ENCODE measurements at places on chromosomes 3 and 15. TPM values are rescaled to one million over a fixed set of nuclear protein-coding genes. Genes with fewer than 3 reads are reported as not detected.

DNA sequence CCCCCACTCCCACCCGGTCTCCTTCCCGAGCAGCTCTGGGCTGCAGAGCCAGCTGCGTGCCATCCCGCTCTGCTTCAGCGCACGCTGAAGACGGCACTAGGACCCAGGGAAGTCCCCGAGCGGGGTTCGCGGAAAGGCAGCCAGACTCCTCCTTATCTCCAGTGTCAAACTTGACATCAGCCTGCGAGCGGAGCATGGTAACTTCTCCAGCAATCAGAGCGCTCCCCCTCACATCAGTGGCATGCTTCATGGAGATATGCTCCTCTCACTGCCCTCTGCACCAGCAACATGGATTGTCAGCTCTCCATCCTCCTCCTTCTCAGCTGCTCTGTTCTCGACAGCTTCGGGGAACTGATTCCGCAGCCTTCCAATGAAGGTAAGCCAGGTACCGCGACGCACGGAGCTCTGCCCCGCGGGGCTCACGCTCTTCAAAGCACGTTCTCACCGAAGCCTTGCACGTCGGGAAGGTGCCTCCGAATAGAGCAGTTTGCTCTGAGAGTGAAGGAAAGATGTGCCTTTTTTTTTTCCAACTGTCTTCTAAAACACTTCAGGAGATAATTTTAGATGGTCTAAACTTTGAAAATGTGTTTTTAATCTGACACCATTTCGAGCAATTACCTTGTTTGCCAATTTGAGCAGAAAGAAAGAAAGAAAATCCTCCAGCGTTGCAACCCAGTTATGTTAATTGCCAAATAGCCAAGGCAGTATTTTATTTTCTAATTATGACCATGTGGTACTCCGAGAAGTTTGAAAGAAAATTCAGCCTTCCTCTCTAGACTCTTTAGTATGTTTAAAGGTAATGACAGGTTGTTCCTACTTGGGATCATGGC lies at the start of gene EPHA3:
EPHA3 (plus strand) TSS at position 161 of the 830 bp plus-strand sequence; CDS start at position 289, 128 bp downstream.
- DNase-seq: peak; percentile 85
- no peak within 1 kb of the TSS for H3K27ac ChIP-seq
- H3K4me1 ChIP-seq: no peaks in the 10 kb centered on the region
- H3K27me3 ChIP-seq: peaks cover 21% of the 10 kb centered on the region
- H3K36me3 ChIP-seq: no peaks in the 10 kb centered on the region

DNA sequence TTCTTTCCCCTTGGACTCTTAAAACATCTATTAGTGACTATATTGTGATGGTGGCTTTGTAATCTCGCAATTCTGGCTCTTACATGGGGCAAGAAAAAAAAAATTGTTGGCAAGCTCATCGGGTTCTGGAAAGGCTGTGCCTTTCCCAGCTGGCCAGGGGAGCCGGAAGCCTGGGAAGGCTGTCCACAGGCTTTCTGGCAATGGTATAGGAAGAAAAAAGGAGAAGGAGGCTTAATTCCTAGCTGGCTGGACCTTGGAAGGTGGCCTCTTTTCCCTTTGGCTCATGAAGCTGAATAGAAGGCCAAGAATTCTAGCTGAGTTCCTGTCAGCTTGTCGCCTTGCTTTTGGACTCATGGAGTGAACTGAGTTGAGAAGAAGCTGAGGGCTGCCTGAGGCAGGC lies 243.5 kb upstream of the SEMA6D start:
- peaks cover 18% of the 10 kb centered on the region for H3K4me1 ChIP-seq
- DNase-seq: peak; percentile 68
- H3K27ac ChIP-seq: no peak overlapping the region
- no peaks in the 10 kb centered on the region for H3K27me3 ChIP-seq
- H3K36me3 ChIP-seq: no peaks in the 10 kb centered on the region

- H3K27ac ChIP-seq: peak overlapping the region; percentile 86
- no peaks in the 10 kb centered on the region for H3K27me3 ChIP-seq
- H3K4me1 ChIP-seq: peaks cover 9% of the 10 kb centered on the region
- H3K4me3 ChIP-seq: peak overlapping the region; percentile 93
- H3K36me3 ChIP-seq: no peaks in the 10 kb centered on the region
Measured at GRCh38 chr3:98733812-98734281, 29.3 kb upstream of the ST3GAL6 start.

- no peak for DNase-seq
- H3K27ac ChIP-seq: no peak overlapping the region
- H3K27me3 ChIP-seq: no peaks in the 10 kb centered on the region
- H3K4me1 ChIP-seq: no peaks in the 10 kb centered on the region
- H3K36me3 ChIP-seq: no peaks in the 10 kb centered on the region
- H3K4me3 ChIP-seq: no peak overlapping the region
Measured at GRCh38 chr3:51845129-51845528, 16.3 kb upstream of the IQCF2 start.

IL16 gene
- 2.4 TPM for total RNA-seq

IQCF5 gene
- total RNA-seq: not detected

SPTBN5 gene
- total RNA-seq: 0.47 TPM

SSUH2 gene
- total RNA-seq: 0.71 TPM

ASB14 gene
- total RNA-seq: 10.2 TPM

CDCP1 gene
- 0.24 TPM for total RNA-seq
